ENCODE measurements at places on chromosomes 12 and 14.

DNA sequence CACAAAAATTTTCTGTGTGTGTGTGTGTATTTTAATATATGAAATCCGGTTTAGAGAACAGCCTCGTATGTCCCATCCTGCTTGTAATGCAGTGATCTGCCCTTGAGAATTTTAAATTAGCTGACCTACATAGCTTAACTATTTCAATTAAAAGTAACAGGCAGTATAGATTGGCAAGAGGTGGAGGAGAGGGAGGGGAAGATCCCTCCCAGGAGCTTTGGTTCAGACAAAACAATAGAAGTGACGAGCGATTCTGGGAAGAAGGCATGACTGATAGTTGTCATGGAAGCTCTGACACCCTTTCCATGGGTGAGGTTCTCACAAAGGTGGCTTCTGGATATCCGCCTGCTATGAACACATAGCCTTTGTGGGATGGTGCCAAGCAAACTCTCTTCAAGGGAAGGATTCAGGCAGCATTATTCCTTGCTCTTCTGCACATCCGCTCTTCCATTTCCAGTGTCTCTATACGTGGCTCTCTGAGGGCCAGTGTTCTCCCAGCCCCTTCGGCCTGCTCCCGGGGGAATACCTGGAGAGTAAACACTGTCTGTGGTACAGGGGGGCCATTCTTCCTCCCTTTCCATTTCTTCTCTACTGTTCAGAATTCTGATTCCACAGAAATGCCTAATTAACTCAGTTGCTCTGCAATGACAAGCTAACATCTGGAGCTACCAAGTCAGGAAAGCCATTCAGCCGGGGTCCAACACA lies 182.0 kb downstream of the CACNA1C start:
- DNase-seq, result no peak

- DNase-seq, result no peak
Observed at GRCh38 chr12:120292411-120292660, 633 bp upstream of the RNU4-2 start.

DNA sequence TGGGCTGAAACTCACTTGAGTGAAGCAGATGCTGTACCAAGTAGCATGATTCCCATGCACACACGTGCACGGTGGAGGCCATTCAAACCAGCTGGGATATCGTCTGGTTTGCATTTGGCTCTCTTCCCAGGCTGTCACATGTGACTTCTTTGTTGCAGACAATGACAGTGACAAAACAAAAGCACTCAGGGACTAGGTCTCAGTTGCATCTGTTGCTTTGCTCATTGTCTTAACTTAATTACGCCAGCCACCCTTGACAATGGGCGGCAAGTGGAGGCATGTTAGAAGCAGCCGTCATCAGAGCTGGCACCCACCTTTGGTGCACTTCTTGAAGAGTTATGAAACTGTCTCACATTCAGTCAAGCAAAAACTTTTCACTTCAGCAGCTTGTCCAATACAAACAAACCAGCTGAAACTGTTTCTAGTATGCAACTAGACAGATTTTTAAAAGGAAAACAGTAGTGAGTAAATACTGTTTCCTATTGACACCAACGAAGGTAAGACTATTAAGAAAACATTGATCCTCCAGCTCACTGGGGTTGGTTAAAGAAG lies 74.3 kb downstream of the IGF1 start:
- no peak for DNase-seq

DNA sequence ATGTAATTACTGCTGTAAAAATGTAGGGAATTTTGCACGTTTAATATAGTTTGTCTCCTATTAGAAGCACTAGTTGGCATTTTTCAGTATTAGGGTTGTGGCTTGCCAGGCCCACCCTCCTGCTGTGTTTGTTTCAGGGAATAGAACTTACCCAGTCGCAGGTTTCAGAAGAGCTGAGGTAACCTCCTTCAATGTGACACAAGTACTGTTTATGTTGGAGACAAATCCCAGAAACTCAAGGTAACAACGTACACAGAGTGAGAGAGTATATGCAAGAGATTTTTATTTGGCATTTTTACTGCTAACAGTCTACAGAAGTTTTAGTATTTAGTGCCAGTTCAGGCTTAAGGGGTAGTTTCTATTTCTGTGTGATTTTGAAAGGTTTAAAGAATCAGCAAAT lies 284.3 kb downstream of the RAD51B start:
- DNase-seq, result no peak

GRCh38 chr14:68147303-68147702 lies 327.7 kb downstream of the RAD51B start:
- no peak for DNase-seq

DNA sequence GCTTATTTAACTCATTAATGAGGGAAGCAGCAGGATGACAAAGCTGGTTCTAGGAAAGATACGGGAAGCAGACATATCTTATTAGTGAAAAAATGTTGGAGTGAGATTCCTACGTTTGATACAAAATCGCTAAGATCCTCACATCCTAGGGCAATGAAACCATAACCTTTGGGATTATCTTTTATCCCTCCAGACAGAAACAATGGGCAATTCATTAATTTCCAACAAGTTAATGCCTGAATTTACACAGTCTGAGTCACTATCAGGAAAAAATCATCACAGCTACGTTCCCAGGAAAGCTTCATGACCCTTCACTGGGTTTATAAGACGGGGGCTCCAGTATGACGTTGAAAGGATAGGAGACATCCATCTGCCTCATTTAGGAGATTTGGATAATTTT lies 45.0 kb downstream of the SLC24A4 start:
- DNase-seq, result no peak

DNA sequence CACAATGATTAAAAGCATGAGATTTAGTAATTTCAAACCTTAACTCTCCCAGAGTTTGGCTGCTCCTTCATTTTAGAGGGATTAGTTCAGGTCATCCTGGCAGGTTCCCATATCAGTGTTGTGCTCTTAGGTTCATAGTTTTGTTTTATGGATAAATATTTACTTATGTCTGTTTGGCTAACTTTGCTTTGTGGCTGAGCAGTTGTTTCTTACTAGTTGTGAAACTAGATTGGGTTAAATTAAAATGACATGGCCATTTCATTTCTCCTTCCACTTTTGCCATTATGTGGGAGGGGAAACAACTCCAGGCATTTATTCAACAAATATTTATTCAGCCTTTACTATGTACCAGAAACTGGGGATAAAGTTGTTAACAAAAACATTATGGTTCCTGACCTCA lies 158.8 kb downstream of the TMTC3 start:
- no peak for DNase-seq
